Bronchial epithelial cell (primary cell): ENCODE measurements at places on chromosomes 5 and 9.

- peak; percentile 82 for DNase-seq
Measured at GRCh38 chr5:112417931-112418658, 982 bp downstream of the EPB41L4A start.

- peak; percentile 56 for DNase-seq
Measured at GRCh38 chr9:100595391-100596199, 17.7 kb downstream of the CAVIN4 start.

DNA sequence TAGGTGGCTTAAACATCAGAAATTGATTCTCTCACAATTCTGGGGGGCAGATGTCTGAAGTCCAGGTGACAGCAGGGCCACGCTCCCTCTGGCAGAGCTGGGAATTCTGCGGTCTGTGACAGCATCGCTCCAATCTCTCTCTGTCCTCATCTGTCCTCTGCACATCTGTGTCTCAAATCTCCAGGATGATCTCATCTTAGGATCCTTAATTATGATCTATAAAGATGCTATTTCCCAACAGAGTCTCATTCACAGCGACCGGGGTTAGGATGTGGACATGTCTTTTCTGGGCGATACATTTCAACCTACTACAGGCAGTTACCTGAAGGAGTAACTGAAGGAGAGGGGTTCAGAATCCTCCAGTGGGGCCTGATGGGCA lies 31.4 kb downstream of the ANKRD33B start:
- peak; percentile 18 for DNase-seq

DNA sequence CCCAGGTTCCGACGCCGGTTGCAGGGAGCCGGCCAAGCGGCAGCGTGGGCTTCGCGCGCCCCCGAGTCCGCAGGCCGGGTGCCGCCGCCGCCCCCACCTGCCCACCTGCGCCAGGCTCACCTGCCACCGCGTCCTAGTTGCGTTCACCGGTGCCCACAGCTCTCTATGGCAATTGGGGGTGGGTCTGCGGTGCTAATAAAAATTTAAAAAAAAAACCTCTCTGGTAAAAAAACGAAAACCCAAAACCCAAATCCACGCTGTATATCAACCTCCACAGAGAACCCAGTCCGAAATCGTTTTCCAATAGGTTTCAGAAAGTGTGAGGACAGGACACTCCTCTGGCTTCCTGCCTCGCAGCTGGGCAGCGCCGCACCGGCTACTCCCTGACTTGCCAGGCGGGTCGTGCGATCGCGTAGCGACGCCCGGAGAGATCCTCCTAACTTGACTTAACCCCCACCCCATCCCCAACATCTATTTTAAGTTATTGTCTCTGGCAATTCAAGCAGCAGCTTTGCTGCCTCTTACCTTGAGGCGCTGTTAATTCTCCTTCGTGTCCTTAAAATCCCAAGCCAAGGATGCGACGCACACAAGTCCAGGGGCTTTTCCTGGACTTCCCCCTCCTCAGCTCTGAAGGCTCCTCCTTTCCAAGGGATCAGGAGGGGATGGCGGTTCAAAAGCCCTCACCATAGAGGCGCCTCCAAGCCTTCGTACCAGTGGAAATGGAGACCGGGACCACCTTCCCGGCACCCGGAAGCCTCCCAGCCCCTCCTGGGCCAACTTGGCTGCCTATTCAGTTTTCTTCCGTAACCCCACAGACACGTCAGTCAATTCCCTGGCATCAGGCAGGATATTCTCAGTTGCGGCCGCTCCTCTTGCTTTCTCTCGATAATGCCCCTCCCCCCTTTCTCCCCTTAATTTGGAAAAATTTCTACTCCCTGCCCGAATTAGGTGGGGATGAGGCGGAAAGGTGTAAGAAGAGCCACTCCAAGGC lies 1639.4 kb upstream of the C9orf72 start:
- no peak for DNase-seq

DNA sequence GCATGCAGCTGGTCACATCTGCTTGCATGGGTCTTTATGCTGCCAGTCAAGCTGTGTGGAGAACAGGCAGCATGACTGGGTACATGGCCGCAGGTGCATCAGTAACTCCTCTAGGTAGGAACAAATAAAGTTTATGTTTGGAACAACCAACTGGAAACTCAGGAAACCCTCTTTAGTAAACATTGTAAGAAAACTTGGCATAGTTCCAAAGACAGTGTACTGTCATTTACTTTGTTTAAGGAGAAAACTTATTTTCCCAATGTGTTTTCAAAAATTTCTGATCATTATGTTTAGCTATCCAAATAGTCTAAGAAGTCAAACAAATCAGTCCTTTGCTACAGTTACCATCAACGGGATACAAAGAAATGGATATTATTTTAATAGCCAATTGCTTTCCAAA lies 386.0 kb downstream of the CHSY3 start:
- peak; percentile 22 for DNase-seq

DNA sequence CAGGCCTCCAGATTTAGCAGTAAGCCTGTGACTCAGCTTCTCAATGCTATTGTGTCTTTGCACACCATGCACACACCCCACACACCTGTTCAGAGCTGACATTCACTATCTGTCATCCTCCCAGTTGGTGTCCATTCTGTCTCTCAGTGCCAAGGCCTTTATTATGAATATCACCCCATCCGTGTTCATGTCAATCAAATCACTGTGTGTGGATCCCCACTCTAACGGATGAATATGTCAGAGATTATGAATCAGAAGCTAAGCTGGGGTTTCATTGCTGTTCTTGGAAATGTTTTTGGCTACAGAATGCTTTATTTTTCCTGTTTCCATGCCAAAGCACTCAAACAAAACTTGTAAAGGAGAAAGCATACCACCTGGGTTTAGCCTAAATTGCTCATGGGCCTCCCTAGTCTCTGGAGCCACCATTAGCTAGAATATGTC lies 9.4 kb upstream of the MAMDC2 start:
- peak; percentile 22 for DNase-seq

DNA sequence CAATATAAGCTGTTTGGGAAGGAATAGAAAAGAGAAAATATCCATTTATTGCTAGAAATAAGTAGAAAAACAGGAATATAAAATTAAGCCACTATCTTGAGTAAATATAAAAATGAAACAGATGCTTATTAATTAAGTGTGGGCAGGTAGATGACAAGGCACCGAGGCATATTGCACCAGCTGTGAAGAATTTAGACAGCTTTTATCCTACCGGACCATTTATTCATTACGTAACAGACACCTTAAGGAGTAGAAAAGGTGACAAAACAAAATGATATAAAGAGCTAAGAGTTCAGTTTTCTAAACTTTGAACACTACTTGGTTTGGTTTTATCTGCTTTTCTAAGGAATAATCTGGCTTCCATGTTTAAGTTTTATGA lies 404.1 kb downstream of the PTPRD start:
- DNase-seq, result no peak

GRCh38 chr9:20015427-20015931 lies 226.6 kb upstream of the SLC24A2 start:
- no peak for DNase-seq

DNA sequence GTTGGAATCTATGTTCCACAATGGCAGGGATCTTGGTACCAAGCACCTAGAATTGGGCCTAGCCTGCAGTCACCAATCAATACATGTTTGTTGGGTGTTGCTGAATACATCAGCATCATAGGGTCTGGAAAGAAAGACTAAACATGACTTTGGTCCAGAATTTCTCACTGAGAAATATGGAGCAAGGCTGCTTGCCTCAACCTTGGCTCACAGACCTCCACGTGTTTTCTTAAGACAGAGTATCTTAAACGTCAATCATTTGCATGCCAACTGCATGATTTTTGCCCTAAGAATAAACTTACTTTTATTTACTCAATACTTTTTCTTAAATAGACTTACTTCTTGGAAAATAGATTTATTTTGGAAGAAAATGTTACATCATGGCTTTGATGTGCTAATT lies 22.7 kb upstream of the TRAF1 start:
- DNase-seq, result no peak

GRCh38 chr5:97554977-97555643 lies 372.1 kb upstream of the RIOK2 start:
- peak; percentile 54 for DNase-seq
